Natural killer cell treated with Interleukin-12 subunit alpha and Interleukin-12 subunit beta and Interleukin-15 and Interleukin-18, amount 100 ng/mL, for 72 hours (primary cell): ENCODE measurements at places on chromosomes 16 and 17. TPM values are rescaled to one million over a fixed set of nuclear protein-coding genes. Genes with fewer than 3 reads are reported as not detected.
A peak's percentile ranks its signal among the peaks of the same experiment; 100 is the strongest.

DNA sequence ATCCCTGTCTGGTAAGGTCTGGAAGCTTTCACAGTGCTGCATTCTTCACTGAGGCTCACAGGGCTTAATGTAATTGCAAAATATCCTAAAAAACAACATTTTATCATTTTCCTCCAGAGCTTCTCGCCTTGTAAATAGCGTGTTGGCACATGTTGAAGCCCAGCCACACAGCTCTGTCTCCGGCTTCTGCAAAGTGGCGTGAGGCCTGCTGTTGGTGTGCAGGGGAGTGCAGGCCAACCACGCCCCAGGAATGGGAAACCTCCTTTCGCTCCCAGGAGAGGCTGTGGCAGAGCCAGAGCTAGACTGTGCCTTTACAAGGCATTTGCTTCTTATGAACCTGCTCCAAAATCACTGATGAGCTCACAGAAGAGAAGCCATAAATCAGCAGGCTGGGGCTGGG, 248.2 kb upstream of the MAF start:
- peaks cover 4% of the 10 kb centered on the region for H3K4me1 ChIP-seq
- no peak overlapping the region for H3K27ac ChIP-seq
- DNase-seq, result no peak
- no peak overlapping the region for H3K4me3 ChIP-seq
- no peaks in the 10 kb centered on the region for H3K36me3 ChIP-seq
- peaks cover 26% of the 10 kb centered on the region for H3K27me3 ChIP-seq

Gene MT1G
- 3.3 TPM for total RNA-seq

GRCh38 chr17:49741009-49741691, 22.8 kb downstream of the FAM117A start:
- peak; percentile 47 for DNase-seq
- peak overlapping the region; percentile 97 for H3K27ac ChIP-seq
- H3K4me3 ChIP-seq, result peak overlapping the region; percentile 93
- peaks cover 84% of the 10 kb centered on the region for H3K4me1 ChIP-seq
- H3K36me3 ChIP-seq, result peaks cover 8% of the 10 kb centered on the region

GRCh38 chr16:48526058-48526957, 83.7 kb downstream of the N4BP1 start:
- no peak for DNase-seq
- peaks cover 15% of the 10 kb centered on the region for H3K4me1 ChIP-seq
- peak overlapping the region; percentile 53 for H3K27ac ChIP-seq
- no peaks in the 10 kb centered on the region for H3K27me3 ChIP-seq
- no peak overlapping the region for H3K4me3 ChIP-seq

DNA sequence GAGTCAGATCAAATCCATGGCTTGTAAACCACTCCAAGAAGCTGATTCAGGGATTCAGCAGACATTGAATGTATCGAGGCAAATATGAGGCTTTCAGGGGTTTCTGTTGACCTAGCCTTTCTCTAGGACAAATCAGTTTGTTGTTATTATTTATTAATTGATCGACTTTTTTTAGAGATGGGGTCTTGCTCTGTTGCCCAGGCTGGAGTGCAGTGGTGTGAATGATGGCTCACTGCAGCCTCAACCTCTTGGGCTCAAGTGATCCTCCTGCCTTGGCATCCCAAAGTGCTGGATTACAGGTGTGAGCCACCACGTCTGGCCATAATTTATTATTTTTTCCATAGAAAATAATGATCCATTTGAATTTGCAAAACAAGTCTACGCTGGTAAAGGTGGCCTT, 27.0 kb downstream of the LAT start:
- DNase-seq, result no peak
- H3K27ac ChIP-seq, result peak overlapping the region; percentile 76
- no peaks in the 10 kb centered on the region for H3K36me3 ChIP-seq
- H3K4me1 ChIP-seq, result peaks cover 34% of the 10 kb centered on the region
- H3K27me3 ChIP-seq, result peaks cover 4% of the 10 kb centered on the region
- H3K4me3 ChIP-seq, result no peak overlapping the region

Gene CEMP1
- total RNA-seq, result not detected
